NCI-H774 (cell line): ENCODE measurements at places on chromosomes 3 and 15.

DNA sequence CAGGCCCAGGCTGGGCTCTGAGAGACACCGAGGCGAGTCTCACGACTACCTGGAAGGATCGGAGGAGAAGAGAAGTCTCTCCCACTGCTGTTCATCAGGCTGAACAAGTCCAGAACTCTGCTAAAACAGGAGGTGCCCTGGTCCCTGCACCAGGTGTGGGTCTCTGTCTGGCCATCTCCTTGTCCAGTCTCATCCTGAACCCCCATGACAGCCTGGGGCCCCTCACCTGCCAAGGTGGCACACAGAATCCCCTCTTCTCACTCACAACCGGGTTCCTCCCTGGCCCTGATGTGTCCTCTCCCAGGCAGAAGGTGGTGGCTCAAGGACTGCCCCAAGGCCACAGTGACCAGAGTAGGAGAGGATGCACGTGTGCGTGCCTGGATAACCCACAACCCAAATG, 34.1 kb downstream of the WNT7A start:
- no peak for DNase-seq

DNA sequence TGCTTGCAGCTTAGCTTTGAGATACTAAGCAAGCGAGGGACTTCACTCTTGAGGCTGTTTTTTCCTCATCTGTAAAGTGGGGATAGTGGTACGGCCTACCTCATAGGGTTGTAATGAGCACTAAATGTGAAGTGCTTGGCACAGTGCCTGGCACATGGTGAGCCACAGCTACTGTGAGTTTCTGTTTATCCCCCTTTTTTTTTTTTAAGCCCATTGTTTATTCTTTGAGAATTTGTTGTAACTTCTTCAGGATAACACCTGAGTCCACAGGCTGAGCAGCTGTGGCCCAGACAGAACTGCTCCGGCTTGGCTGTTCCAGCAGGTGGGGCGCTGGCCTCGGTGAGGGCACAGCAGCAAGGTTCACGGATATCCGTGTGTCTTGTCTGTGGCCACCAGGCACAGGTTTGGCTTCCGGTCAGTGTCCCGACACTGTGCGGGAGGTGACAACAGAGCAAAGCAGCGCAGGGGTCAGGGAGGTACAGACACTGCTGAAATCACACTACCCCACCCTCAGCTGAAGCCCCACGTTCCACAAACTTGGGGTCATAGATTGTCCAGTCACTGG, 7.3 kb upstream of the ISG20 start:
- DNase-seq = peak; percentile 40

DNA sequence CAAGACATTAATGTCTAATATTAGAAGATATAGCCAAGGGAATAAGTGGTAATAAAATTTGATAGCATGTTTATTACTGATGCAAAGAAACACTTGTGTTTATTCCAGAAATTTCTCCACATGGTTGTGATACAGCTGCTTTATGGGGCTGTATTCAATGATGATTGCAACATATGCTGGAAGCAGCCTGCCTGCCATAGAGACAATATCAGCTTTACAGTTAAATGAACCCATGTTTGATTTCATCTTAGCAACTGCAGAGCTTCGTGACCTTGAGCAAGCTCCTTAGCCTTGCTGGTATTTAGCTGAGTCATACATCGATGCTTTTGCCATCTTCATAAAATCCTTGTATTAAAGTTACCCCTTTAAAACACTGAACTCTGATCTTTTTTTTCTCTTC, 168.1 kb upstream of the STAC start:
- DNase-seq = no peak

- peak; percentile 61 for DNase-seq
These were observed 14.3 kb upstream of the CCNL1 start for GRCh38 chr3:157174290-157174648.

DNA sequence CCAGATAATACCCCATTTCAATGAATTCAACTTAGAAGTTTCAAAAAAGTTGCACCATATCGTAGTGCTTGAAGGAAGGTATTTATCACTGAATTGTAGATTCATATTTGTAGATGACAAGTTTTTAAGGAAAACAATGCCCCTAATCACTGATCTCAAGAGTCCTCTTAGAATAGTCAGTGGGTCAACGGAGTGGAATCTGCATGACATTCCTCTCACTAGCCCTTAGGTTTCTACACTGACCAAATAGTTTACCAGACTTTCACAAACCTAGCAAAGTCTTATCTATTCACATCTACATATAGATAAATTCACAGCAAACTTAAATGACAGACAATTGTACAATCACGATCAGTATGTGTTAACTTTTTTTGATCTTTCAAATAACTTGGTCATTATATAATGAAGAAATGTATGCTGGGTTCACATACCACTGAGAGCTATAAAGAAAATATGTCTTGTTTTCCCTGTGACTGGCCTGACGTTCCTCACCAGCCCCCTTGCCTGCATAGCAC, 35.7 kb upstream of the PHLDB2 start:
- no peak for DNase-seq

- DNase-seq = peak; percentile 56
These were observed 354.7 kb downstream of the FGF12 start for GRCh38 chr3:192372616-192373015.

DNA sequence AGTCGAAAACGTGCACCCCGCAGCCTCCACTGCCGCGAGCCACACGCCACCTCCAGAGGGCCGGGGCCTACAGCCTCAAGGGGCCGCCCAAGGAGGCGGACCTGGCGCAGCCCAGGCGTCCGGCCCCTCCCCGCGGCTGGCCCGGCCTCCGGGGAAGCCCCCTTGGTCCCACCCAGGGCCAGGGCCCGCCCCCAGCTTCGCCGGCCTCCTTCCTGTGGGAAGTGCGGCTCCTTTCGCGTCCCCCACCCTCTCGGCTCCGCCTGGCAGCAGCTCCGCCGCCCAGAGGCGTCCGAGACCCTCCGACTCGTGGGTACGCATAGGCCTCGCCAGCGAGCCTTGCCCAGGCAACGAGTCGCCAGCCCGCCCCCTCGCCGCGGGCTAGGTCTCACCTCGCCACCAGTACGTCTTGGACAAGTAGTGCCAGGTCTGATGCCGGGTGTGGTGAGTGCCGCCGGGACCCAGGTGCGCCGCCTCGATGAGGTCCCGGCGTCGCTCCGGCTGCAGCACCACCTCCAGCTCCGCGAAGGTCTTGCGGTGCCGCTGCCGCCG, 642 bp downstream of the ZBTB11 start:
- no peak for DNase-seq

GRCh38 chr3:100331660-100332059, 2.9 kb upstream of the NIT2 start:
- DNase-seq = no peak

DNA sequence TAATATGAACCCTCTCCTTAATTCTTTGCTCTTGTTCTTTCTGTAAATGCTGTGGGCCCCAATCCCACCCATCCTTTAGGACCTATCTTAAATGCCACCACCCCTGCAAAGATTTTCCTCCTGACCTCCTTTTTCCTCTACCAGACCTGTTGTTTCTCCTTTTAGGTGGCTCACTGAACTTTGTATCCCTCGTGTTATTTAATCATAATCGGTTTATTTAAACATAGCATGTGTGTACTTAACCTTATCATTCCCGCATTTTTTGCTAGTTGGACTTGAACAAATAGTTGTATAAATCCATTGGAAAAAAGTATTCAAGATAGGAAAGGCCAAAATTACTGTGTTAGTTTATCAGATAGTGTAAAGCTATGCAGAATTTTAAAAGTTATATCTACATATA, 988 bp upstream of the NFKBIZ start:
- no peak for DNase-seq

DNA sequence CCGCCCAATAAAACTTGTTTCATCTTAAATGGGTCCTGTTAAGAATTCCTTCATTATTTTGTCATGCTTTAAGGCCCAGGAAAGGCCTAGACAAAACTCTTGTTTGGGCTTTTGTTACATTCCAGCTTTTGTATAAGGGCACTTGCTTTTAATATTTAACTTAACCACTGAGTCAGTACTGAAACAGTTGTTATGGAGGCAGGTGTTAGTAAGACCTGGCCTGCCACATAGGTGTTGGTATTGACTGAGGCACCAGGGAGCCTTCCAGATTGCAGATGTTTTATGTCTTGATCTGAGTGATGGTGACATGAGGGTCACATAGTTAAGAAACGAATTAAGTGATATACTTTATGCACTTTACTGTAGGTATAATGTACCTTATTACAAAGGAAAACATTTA, 274.9 kb upstream of the TGFBR2 start:
- DNase-seq = no peak

DNA sequence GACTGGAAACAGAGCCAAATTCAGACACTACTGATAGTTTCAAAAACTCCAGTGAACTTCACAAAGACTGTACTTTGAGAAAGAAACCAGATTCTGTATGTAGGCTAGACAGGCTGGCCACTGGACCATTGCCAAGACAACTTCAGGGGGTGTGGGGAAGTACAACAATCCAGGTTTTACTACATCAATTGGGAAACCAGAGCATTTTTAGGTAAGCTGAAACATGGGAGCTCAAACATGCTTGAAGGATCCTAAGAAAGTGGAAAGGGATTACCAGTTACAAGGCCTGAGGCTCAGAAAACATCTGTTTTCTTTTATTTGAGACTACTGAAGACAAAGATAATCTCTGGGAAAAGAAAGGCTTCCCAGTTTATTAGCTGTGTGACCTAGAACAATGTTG, 26.9 kb upstream of the ZNF280D start:
- DNase-seq = no peak

- DNase-seq = no peak
These were observed 20.7 kb downstream of the MAP1A start for GRCh38 chr15:43538091-43538490.

GRCh38 chr15:68693071-68693470, 114.3 kb downstream of the CORO2B start:
- no peak for DNase-seq

DNA sequence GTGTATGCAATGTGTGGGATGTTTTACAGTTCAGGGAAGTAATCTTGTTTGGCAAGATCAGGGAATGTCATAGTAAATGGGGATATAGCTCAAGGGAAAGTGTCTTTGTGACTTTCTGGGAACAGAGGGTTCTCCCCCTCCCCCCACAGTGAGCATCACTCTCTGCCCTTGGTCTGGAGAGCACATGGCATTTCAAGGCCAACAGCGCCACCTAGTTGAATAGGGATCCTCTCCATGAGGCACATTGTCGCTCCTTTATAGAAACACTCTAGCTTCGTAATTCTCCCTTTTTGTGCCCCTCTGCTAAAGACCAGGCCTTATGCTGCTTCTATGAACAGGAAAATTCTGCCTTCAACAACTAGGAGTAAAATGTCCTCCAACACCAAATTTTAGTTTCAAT, 37.1 kb upstream of the ARNT2 start:
- no peak for DNase-seq

DNA sequence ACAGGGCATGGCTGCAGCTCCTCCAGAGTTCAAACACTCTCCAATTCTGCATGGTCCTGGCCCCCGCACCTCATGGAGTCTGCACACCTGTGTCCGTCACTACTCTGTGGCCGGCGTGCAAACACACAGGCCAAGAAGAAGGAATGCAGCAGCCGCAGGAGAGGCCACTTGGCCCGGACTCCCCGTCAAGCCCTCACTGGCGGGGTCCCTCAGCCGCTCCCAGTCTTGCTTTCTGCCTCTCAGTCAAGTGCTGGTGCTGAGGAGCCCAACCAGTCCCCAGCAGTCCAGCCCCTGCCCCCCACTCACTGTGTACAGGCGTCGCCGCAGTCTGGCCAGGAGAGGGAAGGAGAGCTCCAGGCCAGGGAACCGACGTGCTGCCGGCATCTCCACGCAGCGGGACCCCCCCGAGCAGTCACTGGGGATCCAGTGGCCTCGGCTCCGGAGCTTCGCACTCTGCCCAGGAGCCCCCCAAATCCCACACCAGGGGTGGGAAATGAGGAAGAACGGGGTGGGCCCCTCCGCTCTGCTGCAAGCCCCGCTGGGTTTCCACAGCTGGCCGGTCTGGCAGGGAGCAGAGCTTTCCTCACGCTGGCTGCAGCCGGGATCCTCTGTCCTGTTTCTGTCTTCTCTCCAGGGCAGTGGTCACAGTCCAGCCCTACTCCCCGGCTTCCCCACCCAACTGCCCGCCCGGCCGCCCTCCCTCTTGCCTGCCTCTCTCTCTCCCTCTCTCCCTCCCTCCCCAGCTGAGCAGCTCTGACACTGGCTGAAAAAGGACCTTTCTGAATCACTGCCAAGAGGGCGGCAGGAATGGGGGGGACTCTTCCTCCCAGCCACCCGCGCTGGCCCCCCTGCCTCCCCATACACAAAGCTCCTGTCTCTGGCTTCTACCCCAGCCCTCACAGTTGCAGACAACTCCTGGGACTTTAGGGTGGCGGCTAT, 16.0 kb downstream of the TNK2 start:
- DNase-seq = no peak

GRCh38 chr15:97084650-97085049, 754.1 kb downstream of the NR2F2 start:
- DNase-seq = no peak

DNA sequence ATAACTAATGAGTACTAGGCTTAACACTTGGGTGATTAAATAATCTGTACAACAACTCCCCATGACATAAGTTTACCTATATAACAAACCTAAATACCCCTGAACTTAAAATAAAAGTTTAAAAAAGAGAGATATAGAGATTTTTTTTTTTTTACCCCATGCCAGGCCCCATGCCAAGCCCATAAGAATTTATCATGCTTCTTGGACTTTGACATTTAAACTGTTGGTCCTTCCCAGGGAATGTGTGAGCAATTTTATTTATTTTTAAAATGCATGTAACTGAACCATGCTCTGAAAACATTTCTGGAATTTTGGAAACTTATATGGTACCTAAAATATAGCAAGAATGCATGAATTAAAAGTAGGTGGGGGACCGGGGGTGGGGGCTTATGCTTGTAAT, 26.3 kb downstream of the KLHL6 start:
- no peak for DNase-seq

GRCh38 chr3:15899388-15899787, 101.6 kb upstream of the ANKRD28 start:
- no peak for DNase-seq
